ENCODE measurements at places on chromosomes 6 and 20.

GRCh38 chr6:46628498-46628897, 24.1 kb downstream of the CYP39A1 start:
- H3K4me1 ChIP-seq, result no peaks in the 10 kb centered on the region
- H3K27me3 ChIP-seq, result no peaks in the 10 kb centered on the region
- DNase-seq, result no peak
- no peak overlapping the region for H3K4me3 ChIP-seq

DNA sequence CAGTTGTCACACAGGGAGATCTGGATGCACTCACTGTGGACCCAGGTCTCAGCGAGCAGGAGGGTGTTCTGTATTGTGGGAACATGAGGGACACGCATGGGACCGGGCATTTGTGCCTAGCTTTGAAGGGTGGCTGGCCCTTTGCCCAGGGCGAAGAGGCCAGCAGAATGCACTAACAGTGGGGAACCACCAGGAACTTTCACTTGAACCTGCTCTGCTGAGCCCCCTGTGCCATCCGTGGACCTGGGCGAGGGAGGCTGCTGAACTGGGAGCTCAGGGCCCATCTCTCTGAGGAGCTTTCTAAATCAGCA, 1.2 kb upstream of the ULBP2 start:
- H3K27ac ChIP-seq, result no peak overlapping the region
- peaks cover 25% of the 10 kb centered on the region for H3K27me3 ChIP-seq

GRCh38 chr6:154510144-154510905, at the start of gene CNKSR3:
CNKSR3 (minus strand) TSS chr6:154510685; CDS start chr6:154510114, 571 bp downstream.
- H3K27ac ChIP-seq, result no peak within 1 kb of the TSS
- DNase-seq, result no peak
- no peaks in the 10 kb centered on the region for H3K27me3 ChIP-seq
- H3K36me3 ChIP-seq, result no peaks in the 10 kb centered on the region
- no peak within 1 kb of the TSS for H3K4me3 ChIP-seq
- no peaks in the 10 kb centered on the region for H3K4me1 ChIP-seq

GRCh38 chr6:41656002-41656691, 17.9 kb downstream of the MDFI start:
- H3K27ac ChIP-seq, result no peak overlapping the region
- no peak for DNase-seq
- H3K36me3 ChIP-seq, result no peaks in the 10 kb centered on the region
- H3K27me3 ChIP-seq, result no peaks in the 10 kb centered on the region
- no peaks in the 10 kb centered on the region for H3K4me1 ChIP-seq

DNA sequence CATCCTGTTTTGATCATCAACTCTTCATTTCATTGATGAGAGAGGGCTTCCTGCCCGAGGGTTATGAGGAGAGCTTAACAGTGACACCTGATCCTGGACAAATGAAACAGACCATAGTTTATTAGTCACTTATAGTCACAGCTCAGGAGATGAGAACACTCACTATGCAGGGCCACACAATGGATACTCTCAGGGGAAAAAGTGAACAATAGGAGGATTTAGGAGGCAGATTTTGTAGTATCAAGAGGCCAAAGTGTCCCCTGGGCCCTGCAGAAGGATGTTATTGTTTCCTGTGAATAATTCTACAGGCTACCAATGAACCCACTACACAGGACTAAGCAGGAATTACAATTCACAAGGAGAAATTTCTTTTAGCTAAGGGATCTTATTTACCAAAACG, 772.8 kb upstream of the MAN1A1 start:
- no peak for DNase-seq
- no peaks in the 10 kb centered on the region for H3K36me3 ChIP-seq
- no peaks in the 10 kb centered on the region for H3K4me1 ChIP-seq
- H3K27me3 ChIP-seq, result no peaks in the 10 kb centered on the region

DNA sequence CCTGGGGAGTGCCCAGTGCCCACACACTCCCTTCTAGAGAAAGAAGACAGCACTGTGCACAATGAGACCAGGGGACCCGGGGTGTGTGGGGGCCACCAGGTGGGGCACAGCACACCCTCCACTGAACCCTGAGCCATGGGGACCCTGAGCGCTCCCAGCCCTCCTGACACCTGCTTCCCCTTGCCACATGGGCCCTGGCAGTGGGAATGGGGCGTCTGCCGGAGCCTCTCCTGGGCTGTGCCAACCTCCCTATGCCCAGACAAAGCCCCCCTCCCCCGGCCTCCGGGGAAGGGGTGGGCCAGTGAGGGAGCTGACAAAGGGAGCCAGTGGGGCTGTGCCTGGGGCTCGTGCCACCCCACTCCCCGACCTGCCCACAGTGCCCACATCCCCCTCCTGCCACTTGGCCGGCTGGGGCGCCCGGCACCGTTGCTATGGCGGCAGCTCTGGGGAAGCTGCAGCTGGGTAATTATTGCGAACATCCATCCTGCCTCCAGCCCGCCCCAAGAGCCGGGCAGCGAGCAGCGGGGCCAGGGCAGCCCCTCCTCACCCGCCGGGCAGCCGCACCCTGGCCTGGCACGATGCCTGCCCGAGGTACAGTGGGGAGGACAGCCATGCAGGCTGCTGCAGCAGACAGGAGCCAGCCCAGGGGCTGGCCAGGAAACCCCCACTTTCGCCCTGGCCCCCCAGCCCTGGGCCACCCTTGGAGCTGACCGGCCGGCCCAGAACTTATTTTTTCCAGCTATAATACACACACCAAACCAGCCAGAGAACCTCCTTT, 41.9 kb upstream of the NOL4L start:
- no peaks in the 10 kb centered on the region for H3K36me3 ChIP-seq
- no peak overlapping the region for H3K27ac ChIP-seq
- no peak overlapping the region for H3K4me3 ChIP-seq
- no peaks in the 10 kb centered on the region for H3K27me3 ChIP-seq
- no peaks in the 10 kb centered on the region for H3K4me1 ChIP-seq

DNA sequence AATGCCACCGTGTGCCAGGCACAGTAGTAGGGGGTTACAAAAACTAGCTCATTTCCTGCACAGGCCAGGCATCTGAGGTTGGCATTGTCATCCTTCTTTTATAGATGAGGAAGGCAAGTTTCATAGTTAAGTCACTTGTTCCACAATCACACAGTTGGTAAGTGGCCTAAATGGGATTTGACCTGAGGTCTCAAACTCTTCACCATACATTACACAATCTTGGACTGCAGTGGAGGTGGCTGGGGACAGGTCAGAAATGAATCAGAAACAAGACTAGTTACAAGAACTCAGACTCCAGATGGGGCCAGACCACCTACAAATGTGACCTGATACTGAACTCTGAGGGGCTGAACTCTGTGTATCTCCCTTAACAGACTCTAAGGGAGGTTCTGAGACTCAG, 49.4 kb downstream of the TRMT6 start:
- DNase-seq, result no peak
- no peaks in the 10 kb centered on the region for H3K36me3 ChIP-seq
- no peak overlapping the region for H3K27ac ChIP-seq
- H3K4me1 ChIP-seq, result no peaks in the 10 kb centered on the region
- no peak overlapping the region for H3K4me3 ChIP-seq

- H3K27me3 ChIP-seq, result no peaks in the 10 kb centered on the region
- H3K36me3 ChIP-seq, result no peaks in the 10 kb centered on the region
- peak overlapping the region; percentile 80 for H3K4me3 ChIP-seq
- DNase-seq, result no peak
- peak overlapping the region; percentile 96 for H3K27ac ChIP-seq
These were observed 1.6 kb upstream of the NCOA7 start for GRCh38 chr6:125789167-125789566.

GRCh38 chr6:39836606-39837005, 44.4 kb downstream of the DAAM2 start:
- no peaks in the 10 kb centered on the region for H3K36me3 ChIP-seq
- no peaks in the 10 kb centered on the region for H3K4me1 ChIP-seq
- H3K27ac ChIP-seq, result no peak overlapping the region
- DNase-seq, result no peak
- H3K27me3 ChIP-seq, result no peaks in the 10 kb centered on the region

DNA sequence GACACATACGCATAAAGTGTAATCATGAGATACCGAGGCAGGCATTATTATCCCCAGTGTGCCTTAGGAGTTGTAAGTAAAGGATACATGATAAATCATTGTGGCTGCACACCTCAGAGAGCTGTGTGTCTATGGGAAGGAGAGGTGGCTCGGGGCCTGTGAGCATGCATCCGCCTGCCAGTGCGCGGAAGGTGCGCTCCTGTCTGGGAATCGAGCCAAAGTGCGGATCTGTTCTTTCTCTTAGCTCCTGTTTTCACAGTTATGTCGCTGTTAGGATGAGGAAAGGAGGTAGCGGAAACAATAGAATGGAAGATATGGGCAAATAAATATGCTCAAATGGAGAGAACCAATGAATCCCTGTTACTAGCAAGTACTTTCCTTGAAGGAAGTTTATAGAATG, 98.0 kb downstream of the ANKRD6 start:
- H3K36me3 ChIP-seq, result no peaks in the 10 kb centered on the region
- no peak for DNase-seq
- H3K4me1 ChIP-seq, result no peaks in the 10 kb centered on the region
- no peak overlapping the region for H3K27ac ChIP-seq
- H3K4me3 ChIP-seq, result no peak overlapping the region

- H3K4me3 ChIP-seq, result no peak overlapping the region
- no peaks in the 10 kb centered on the region for H3K4me1 ChIP-seq
- no peak overlapping the region for H3K27ac ChIP-seq
- no peaks in the 10 kb centered on the region for H3K27me3 ChIP-seq
- H3K36me3 ChIP-seq, result no peaks in the 10 kb centered on the region
These were observed 253.8 kb upstream of the CITED2 start for GRCh38 chr6:139628270-139628669.

DNA sequence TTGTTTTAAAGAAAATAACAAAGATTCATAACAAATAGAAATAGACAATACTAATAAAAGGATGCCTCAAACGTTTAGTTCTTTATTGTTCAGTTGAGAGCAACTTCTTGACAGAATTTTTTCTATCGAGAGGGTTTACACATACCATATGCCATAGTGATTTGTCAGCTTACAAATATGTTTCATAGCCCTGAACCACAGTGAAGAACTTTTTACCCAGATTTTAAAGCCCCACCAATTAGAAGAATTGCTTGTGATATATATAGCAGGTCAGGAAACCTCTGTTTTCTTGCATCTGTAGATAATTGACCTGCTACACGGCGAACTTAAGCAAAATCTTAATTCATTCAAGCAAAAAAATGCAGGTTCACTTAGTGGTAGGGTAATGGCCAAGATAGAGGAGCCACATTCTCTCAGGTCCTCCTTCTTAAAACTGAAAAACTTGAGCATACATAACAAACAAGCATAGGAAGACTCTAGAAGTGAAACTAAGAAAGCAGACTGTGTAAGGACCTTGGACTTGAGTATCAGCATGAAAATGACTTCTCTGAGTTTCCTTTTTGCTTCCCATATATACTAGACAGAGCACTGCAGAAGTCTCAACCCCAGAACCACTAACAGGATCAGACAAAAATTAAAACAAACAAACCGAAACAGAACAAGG, 39.5 kb downstream of the CRISP1 start:
- H3K27ac ChIP-seq, result no peak overlapping the region
- no peak overlapping the region for H3K4me3 ChIP-seq
- DNase-seq, result no peak

DNA sequence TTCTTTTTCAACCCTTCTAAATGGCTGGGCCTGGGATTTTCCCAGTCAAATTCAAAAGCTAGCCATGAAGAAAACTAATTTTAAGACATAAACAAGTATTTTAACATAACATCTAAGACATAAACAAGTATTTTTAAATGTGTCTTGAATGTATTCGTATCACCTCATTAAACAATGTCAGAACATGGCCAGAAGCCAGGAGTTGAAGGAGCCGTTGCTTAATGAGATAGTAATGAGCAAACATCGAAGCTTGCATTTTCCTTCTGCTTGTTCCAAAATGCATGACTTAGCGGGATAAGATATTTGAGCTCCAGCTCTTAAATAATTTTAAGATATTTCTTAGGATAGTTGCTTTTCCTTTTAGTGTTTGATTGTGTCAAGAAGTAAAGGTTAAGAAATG, 4.2 kb upstream of the RNF182 start:
- H3K27me3 ChIP-seq, result peaks cover 10% of the 10 kb centered on the region
- peaks cover 11% of the 10 kb centered on the region for H3K4me1 ChIP-seq
- DNase-seq, result no peak
- no peaks in the 10 kb centered on the region for H3K36me3 ChIP-seq
- H3K27ac ChIP-seq, result no peak overlapping the region

GRCh38 chr20:4453359-4453758, 268.4 kb upstream of the PRND start:
- no peaks in the 10 kb centered on the region for H3K27me3 ChIP-seq
- no peaks in the 10 kb centered on the region for H3K36me3 ChIP-seq
- no peaks in the 10 kb centered on the region for H3K4me1 ChIP-seq
- no peak for DNase-seq
- no peak overlapping the region for H3K27ac ChIP-seq

- H3K27ac ChIP-seq, result no peak overlapping the region
- H3K4me3 ChIP-seq, result no peak overlapping the region
- DNase-seq, result no peak
These were observed 29.7 kb upstream of the TMEM217 start for GRCh38 chr6:37287519-37288157.

DNA sequence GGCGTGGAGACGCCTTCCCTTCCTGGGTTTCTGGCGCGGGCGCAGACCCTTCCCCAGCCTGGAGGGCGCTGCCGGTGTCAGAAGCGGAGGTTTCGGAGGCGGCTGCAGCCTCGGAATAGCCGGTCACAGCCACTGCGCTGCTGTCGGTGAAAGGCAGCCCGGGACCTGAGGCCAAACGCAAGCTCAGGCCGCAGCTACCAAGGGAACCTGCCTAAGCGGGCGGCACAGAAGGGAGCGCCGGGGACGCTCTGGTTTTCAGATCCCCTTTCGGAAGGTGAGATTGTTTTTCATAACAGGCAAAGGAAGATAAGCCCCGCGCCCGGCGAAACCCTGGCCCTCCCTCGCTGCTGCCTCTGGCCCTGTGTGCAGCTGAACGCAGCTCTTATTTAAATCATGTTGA, 116.5 kb downstream of the FAM120B start:
- no peaks in the 10 kb centered on the region for H3K36me3 ChIP-seq
- H3K27me3 ChIP-seq, result no peaks in the 10 kb centered on the region
- no peak overlapping the region for H3K4me3 ChIP-seq
- no peak for DNase-seq

GRCh38 chr20:64003960-64004725, 23.2 kb downstream of the PRPF6 start:
- H3K4me3 ChIP-seq, result no peak overlapping the region
- H3K36me3 ChIP-seq, result peaks cover 45% of the 10 kb centered on the region
- H3K27ac ChIP-seq, result no peak overlapping the region
- H3K4me1 ChIP-seq, result no peaks in the 10 kb centered on the region
- no peaks in the 10 kb centered on the region for H3K27me3 ChIP-seq
- DNase-seq, result no peak

- H3K36me3 ChIP-seq, result no peaks in the 10 kb centered on the region
- peaks cover 55% of the 10 kb centered on the region for H3K27me3 ChIP-seq
- no peak overlapping the region for H3K4me3 ChIP-seq
- peaks cover 28% of the 10 kb centered on the region for H3K4me1 ChIP-seq
These were observed 11.0 kb downstream of the POU3F2 start for GRCh38 chr6:98845211-98846020.
